ENCODE measurements at places on chromosomes 1 and 21.

DNA sequence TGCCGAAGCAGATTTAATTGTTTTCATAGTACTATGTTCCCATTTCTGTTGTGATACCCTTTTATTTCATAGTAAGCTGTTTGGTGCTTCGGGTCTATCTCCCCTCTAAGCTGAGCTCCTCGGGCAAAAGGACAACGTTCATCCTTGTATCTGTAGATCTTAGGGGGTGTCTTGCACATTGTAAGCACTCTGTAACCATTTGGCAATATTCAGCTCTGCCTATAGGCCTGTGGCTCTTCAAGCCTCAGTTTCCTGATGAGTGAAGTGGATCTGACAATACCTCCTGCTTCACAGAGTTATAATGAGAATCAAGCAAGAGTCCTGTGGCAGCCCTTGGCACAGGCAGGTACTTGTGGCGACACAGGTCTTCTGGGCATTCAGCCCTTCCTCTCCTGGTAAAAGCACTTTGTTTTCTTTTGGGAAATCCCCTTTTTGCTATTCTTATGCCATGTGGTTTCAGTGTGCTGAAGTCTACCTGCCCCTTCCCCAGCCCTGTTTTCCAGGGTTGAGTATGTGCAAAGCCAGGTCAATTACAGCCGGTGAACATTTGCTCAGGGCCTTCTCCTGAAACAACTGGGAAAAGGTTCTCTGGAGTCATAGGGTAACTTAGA is 8.5 kb upstream of the EXO1 start:
- no peak for DNase-seq

- DNase-seq: no peak
Observed at GRCh38 chr21:30577766-30578165, 12.4 kb downstream of the KRTAP22-2 start.

DNA sequence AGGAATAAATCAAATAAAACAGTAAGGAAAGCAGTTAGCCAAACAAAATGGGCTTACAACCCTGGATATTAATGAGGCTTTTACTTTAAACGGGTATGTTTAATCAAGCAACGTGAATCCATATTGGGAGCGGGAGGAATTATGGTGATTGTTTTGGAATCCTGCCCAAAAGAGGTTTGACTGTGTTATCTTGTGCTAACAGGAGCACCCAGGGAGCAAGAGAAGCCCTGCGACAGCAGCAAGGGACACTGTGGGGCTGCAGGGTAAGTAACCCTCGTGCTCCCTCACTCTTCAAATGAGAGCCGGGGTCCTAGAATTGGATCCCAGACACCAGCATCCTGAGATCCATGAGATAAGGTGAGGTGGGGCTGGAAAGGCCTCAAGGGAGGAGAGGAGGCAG is 72.6 kb upstream of the PGBD5 start:
- DNase-seq: no peak

- DNase-seq: no peak
Observed at GRCh38 chr1:228999446-229000170, 264.3 kb downstream of the RHOU start.

GRCh38 chr1:206924592-206925105 is 2.9 kb upstream of the FCMR start:
- no peak for DNase-seq

- no peak for DNase-seq
Observed at GRCh38 chr1:11248169-11248568, 14.2 kb downstream of the MTOR start.
